Activated T-helper 9 cell treated with anti-CD3 and anti-CD28 coated beads, Interleukin-2, amount 50 U/mL, for 16 hours (primary cell): ENCODE measurements at places on chromosomes 3 and 15.

- no peak for DNase-seq
Observed at GRCh38 chr3:133703915-133704314, 42.2 kb upstream of the TOPBP1 start.

DNA sequence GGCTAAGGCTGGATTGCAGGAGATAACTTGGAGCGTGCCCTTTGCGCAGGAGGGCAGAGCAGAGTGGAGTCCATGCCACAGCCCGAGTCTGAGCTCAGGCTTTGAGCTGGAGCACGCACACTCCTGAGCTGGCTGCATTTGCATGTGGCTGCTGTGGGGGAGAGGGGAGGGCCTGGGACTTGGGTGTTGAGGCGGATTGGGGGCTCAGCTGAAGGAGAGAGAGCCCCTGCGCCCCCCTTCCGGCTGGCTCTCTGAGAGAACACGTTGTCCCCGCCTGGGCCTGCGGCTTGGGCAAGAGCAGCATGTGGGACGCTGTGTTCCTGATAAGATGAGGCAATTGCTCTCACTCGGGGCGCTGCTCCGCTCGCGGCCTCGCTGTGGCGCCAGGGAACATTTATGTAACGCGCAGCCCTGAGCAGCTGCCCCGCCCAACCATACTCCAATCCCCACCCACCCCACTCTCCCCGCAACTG is 39.1 kb downstream of the KLF13 start:
- DNase-seq = peak; percentile 69

GRCh38 chr15:63013052-63013808 is 29.3 kb upstream of the TPM1 start:
- no peak for DNase-seq

DNA sequence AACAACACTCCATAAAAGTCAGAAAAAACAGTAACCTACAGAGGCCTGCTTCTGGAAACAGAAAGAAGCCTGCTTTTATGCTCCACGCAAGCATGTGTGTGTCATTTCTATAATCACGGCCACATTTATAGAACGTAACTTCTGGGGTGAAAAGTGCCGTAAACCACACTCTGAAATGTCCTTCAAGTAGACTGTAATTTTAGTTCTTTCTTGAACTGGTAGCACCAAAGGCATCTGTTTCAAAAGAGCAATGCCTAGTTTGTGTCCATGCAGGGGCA is 19.5 kb upstream of the CMTM7 start:
- DNase-seq = no peak

DNA sequence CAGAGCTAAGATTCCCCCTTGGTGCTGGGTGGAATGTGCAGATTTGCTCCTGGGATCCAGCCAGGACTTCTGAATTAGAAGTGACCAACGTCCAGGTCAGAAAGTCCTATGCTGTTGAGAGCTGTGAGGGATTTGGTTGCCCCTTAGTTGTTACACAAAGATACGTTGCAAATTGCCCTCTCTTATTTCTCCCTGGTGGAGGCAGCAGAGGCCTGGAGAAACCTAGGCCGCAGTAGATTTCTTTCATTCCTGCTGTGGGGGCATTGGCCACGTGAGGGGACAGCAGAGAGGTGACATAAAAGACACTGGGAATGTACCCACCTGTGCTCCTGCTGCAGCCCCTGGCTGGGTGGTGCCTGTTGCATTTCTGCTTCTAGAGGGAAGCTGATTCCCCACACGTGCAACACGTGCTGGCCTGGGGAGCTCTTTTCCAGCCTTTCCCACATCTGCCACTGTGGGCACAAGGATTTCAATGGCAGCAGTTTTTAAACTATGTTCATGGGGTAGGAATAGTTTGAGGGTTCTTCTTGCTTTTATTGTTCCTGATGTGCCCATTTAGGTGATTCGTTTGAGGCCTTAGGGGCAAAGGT is 65.7 kb downstream of the SYNM start:
- DNase-seq = no peak

GRCh38 chr3:108845709-108846293 is 23.2 kb downstream of the TRAT1 start:
- no peak for DNase-seq

GRCh38 chr15:98169551-98169950 is 209.0 kb downstream of the ARRDC4 start:
- no peak for DNase-seq

DNA sequence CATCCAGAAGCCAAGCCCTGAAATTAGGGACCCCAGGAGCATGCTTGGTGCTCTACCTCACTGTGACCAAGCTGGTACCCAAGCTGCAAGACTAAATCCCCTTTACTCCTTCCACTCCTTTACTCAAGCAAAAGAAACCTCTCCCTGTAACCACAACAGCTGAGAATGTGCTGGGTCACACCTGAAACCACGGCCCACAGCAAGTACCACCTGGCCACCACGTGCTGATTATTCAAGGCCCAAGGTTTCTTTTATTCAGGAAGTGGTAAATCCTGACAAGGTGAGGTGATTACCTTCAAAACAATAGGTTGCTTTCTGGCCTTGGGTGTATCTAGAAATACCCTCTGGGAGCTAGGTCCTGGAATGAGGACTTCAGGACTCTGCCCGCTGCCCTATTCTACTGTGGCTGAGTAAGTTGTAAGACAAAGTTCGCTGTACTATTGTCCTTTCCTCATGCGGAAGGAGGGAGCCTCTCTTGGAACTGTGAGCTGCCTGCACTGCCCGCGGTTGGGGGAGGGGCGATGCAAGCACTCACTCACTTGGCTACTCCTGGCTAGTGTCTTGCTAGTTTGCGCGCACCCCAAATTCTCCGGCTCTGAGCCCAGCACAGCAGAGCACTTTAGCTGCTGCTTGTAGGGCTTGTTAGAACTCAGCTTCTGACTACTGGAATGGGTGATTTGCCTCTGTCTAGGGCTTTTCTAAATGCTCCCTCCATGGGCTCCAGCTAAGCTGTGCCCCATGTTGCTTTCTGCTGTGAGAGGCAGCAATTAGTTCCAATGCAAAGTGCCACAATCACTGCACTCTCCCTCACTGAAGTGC is 487.1 kb upstream of the CNTN3 start:
- no peak for DNase-seq

DNA sequence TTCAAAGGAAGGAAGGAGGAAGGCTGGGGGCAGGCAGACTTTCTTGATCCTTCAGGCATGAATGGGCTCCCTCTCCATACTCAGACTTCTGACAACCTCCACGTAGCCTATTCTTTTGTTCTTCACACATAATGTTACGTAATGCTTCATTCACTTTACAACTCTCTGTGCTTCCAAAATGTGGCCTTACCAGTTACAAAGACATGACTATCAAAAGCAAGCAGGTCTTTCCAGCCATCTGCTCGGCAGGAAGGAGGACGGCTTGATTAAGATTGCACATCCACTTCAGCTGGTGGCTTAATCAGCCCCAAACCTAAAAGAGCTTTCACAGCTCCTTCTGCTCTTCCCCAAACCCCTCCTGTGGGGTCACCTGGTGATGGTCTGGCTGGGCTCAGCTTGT is 263.2 kb downstream of the XXYLT1 start:
- DNase-seq = no peak

GRCh38 chr3:128942161-128942952 is 51.5 kb downstream of the CFAP92 start:
- no peak for DNase-seq

- DNase-seq = no peak
Observed at GRCh38 chr3:177694316-177694715, 497.0 kb upstream of the TBL1XR1 start.

DNA sequence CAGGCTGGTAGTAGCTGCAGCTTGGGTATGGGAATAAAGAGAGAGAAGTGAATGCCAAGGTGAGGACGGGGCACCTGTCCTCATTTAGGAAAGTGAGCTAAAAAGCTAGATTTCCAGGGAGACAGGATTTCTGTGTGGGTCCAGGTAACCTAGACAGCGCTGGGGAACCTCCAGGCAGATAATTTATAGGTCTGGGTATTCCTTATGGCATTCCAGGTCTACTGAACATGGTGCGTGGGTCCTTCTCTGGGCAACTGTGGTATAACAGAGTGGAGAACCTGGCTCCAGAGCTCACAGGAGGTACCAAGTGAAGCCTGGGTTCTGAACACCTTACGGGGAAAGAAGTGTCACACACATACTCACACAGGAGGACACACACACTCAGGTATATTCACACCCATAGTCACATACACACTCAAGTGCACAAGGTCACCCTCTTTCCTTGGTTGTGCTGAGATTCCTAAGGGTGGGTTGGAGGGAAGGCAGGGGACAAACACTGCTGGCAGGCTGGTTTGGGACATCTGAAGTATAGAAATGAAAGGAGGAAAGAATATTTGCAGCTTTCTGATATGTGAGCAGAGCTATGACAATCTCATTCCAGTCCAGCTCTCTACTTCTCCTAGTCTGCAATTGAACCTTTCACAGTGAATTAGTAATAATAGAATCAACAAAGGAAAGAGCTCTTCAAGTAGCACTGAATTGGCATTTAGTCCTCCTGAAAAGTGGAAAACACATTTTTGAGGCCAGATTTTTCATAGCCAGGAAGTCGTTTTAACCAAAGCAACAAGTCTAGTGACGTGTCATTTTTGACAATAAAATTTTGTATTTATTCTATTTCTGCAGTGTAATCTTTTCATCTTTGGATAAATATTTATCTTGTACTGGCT is 37.4 kb upstream of the ITGA11 start:
- DNase-seq = no peak

DNA sequence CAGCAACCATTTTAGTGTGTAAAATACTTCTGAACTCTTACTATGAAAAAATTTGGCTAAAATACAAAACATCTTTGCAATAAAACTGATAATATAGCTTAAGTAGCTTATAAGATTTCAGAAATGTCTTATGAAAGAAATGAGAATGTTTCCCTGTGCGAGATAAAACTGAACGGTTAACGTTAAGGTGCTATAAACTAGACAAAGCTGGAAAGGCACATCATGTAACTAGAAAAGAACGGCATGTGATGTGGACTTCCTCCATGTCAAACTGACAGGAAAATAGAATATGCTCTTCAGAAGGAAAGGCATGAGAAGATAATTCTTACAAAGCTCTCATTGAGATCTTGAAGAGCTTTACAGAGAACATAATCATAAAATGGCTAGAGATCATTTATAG is 36.5 kb downstream of the NCK1 start:
- DNase-seq = no peak

DNA sequence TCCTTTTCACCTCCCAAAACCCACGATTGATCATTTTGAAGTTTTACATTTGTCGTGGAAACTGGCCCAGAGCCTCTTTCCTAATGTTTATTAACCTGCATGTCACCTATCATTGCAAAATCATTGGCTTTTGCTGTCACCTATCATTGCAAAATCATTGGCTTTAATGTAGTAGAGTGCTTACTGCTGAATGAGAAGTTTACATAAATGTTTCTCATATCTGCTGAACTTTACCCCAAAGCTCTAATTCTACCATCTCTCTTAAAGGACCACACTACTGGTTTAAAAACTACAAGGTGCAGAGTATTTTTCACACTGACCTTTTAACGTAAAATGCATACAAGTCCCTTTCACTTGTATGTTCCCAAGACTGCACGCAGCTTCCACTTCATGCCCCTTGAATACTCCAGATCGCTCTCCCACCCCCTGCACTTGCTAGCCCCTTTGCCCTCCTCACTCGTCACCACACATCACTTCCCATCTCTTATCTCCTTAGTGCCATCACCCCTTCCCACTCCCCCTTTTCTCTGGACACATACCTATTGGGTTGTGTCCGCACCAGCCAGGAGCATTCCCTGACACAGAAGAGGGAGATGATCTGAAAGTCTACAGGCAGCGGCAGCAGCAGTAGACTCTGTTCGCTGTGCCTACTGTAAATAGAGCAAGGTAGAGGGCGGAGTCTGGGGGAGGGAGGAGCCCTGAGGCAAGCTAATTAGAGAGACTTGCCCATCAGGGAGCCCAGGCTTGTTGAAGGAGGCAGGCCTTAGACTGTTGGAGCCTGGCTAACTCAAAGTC is 30.2 kb upstream of the ATOSA start:
- no peak for DNase-seq

DNA sequence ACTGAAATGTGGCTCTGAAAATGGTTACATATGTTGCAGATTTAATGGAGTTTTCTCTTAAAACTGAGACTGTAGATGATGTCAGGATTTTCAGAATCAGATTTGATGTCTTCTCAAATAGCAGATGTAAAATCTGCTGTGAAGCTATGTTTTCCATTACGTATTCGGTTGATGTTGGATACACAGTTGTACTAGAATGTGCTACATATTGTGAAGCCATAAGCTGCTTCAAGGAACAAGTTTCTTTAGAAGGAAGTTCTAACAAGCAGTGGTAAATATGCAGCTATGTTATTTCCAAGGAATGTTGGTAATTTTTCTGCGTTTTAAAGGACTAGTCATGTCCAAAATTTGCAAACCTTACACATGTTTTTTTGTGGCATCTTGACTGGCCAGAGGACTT is 197.7 kb downstream of the RBMS3 start:
- no peak for DNase-seq

GRCh38 chr15:36029606-36030210 is 483.7 kb upstream of the DPH6 start:
- DNase-seq = no peak

DNA sequence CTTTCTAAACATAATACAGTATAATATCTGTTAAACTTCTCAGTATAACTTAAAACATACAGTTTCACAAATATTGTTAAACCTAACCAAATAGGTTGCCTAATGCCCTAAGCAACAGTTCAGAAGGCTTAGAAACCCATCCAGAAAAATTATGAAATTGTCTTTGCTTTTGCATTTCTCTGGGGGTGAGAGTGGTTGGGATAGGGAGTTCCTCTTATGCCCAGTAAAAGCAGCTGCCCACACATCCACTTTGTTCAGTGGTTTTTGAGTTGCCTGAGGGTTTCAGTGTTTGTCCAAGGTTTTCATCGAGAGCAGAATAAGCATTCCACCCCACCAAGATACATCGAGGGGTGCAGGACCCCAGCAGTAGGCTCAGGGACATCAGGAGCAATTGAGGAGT is 179.4 kb downstream of the CDIN1 start:
- DNase-seq = no peak

DNA sequence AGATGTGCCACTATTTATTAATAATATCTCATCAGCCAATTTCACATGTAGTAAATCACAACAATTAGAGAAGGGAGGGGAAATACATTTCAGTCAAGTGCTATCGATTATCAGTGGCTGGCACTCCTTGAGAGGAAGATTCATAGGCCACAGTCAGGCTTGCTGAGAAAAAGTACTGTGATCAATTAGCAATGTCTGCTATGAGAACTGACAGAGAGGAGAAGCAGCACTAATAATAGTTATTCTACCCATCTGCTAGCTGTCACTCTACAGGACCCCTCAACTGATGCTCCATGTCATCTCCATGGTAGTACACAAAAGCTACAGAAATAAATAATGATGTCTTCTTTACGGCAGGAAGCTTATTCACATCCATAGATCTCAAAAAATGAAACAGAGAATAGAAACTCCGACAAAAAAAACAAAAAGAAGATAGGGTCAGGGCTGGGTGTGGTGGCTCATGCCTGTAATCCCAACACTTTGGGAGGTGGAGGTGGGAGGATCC is 351.3 kb downstream of the FOXP1 start:
- DNase-seq = no peak

- no peak for DNase-seq
Observed at GRCh38 chr3:124374583-124374982, 355.7 kb upstream of the UMPS start.

- DNase-seq = peak; percentile 27
Observed at GRCh38 chr3:119582178-119582577, 2.9 kb downstream of the ADPRH start.
